Pulmonary artery endothelial cell (primary cell): ENCODE measurements at places on chromosomes 1 and 21. TPM values are rescaled to one million over a fixed set of nuclear protein-coding genes. Genes with fewer than 3 reads are reported as not detected.

DNA sequence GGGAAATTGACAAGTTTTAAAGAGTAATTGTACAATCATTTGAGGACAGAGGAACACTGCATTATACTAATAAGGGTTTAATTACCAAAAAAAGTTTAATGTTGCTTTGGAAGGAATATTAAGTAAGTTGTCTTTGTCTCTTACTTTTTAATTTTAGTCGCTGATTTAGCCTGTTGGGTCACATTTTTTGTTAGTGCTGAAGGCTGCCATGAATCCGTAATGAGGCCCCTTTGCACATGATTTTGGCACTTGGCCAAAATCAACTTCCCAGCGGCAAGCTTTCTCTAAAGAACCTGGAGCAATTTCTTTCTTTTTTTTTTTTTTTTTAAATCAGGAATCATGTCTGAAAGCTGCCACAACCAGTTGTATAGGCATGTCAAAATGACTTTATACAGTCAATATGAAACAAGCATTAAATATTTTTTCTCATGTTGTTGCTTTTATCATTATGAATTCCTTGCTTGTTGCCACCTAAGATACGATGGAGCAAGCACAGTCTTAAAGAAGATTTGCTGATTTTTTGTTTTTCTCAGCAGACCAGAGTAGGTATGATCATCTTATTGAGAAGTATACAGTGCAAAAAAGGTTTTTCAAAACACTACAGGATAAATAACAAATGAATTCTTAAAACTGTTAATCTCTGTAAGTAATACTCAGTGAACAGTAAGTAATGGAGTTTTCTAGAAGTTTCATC is 690.4 kb downstream of the USP25 start:
- peak; percentile 69 for DNase-seq

- no peak for DNase-seq
Observed at GRCh38 chr1:31759298-31760023, 4.7 kb downstream of the ADGRB2 start.

- no peak for DNase-seq
Observed at GRCh38 chr1:119652587-119652986, 4.5 kb upstream of the ZNF697 start.

GRCh38 chr1:165485716-165486115 is 40.8 kb upstream of the RXRG start:
- DNase-seq = no peak

DNA sequence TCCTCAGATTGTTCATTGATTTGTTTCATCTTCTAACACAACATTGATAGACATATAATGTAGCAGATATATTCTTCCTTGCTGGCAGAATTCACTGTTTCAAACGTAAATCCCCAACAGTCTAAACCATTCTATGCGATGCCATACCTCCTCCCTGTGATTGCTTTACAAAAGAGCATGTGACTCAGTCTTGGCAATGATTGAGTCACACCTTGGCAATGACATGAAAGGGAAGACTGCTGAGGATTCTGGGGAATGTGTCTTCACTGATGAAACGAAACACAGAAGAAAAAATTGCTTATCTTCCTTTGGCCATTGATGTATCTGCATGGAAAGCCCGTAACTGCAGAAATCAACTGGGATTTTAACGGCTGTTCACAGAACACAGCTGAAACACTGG is 409.6 kb upstream of the ZRANB2 start:
- no peak for DNase-seq

DNA sequence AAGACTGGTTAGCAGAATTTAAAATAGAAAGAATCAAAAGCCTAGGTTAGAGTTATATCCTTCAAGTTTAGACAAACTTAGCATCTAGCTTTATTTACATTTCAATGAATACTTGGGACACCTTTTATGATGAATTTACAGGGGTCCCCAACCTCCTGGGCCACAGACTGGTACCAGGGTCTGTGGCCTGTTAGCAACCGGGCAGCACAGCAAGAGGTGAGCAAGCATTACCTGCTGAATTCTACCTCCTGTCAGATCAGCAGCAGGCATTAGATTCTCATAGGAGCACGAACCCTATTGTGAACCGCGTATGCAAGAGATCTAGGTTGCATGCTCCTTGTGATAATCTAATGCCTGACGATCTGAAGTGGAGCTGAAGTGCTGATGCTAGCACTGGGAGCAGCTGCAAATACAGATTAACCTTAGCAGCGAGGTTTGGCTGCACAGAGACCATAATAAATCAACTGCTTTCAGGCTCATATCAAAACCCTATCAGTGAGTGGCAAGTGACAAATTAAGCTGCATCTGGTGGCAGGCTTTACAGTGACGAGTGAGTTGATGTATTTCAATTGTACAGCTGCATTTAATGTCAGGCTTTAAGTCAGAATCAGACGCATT is 82.0 kb downstream of the UCHL5 start:
- no peak for DNase-seq

DNA sequence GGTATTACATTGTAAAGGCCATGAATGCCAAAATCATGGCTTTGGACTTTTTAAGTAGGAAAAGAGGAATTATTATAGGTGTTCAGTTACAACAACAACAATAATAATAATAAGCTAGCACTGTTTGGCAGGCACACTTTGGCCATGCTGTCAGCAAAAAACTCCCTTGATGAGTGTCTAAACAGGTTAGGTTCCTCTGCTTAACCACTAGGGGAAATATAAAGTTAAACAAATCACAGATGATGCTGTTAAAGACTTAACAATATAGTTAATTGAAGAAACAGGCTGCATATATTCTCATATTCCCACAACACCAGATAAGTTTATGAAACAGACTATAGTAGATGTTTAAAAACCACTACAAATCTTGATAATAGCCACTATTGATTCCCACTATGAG is 46.4 kb downstream of the RGS21 start:
- no peak for DNase-seq

DNA sequence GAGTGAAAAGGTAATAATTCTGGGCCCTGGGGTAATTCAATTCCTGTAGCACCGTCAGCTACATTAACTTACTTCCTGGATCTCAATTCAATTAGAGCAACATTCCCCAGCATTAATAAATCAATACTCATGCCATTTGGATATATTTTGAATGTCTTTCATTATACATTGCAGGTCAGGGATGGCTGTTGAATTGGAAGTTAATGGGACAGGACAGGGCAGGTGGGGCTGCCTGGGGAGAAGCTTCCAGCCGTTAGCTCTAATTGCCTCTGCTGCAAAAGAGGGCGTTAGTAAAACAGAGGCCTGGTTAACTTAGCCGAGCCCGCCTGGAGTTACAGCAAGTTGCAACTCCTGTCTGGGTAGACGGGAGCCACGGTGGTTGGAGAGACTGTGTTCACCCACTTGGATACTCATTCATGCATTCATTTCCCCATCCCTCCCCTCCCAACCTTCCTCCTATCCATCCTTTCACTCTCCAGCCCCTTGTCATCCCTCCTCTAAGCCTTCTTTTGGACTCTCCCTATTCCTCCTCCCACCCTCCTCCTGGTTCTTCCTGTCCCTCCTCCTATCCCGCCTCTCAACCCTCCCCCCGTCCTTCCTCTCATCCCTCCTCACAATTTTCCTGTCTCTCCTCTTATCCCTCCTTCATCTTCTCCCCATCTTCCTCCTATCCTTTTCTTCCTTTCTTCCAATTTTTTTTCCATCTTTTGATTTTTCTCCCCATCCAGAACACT is 137.6 kb upstream of the RUNX3 start:
- no peak for DNase-seq

DNA sequence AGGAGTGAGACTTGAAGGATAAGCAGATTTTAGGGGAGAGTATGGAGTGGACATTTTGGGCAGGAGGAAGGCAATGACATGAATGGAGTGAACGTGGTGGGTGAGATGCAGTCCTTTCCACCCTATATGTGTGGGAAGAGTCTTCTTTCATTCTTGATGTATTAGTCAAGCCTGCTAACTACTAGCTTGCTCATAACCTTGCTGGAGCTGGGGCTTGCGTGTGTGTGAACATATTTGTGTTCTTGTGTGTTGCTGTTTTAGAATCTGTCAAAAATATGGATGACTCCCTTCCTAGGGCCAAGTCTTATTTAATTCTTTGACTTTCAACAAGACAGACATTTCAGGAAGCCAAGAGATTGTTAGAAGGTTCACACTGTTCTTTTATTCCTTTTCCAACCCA is 132.7 kb downstream of the UCK2 start:
- no peak for DNase-seq

DNA sequence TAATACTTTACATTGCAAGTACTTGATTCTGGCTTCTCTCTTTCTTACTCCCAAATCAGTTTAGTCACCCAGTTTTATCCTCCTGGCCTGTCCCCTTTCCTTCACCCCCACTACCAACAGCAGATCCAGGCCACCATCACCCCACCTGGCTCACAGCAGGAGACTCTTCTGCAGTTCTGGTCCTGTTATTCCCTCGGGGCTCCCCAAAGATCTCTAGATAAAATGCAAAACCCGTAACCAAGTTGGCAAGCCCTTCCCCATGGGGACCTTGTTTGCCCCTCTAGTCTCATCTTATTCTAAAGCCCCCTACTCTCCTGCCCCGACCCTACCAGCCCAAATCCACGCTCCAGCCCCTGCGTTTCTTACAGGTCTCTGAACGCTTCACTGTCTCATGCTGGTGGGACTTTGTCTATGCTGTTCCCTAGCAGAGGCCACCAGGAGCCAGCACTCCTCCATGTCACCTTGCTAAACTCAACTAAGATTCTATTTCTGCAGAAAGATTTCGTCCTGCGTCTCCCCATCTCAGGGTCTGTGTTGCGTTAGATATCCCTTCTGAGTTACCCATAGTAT is 4.0 kb downstream of the ABCG1 start:
- no peak for DNase-seq

DNA sequence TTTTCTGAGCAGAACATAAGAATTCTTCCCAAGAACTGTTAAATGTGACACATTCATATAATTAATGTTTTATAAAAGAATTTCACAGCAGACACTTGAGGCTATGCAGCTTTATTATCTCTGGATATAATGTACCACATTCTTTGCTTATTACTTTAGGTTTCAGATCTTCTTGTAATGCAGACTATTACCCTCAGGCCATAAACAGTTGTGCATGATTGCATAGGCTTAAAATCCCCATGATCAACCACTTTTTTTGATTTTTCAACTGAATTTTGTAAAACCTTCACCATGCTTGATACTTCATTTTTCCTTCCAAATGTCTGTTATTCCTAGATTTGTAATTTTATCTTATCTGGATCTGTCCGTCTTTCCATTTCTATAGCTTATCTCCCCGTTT is 1355.7 kb downstream of the BRINP3 start:
- no peak for DNase-seq

DNA sequence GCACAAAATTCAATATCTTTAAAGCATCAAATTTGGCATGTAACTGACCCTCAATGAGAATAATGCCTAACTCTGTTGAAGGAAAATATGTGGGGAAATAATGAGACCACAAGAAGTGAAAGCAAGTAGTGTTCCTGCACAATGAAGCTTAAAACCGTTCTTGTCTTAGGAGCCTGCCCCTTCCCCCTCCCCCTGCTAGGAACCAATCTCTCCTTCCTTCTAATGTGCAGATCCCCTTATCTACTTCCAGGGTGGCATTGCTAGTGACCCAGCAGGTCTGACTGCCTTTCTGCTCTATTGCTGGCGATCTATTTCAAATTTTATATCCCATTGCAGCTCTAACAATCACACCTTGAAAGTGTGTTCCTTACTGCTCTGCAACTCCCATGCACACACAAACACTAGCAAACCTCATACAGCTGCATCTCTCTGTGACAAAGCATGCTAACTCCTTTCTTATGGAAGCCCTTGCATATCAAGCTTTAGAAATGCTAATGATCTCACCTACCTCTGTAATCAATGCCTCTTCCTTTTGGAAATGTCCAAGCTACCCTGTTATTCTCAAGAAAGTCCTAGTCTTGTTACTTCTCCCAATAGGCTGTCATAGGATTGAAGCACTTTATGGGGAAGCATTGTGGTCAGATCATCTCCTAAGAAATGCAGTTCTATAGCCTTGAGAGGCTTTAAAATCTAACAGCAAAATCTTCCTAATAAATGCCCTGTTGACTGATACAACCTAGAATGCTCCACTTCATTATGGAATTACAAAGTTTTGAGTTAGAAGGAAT is 26.5 kb downstream of the BCL9 start:
- no peak for DNase-seq

DNA sequence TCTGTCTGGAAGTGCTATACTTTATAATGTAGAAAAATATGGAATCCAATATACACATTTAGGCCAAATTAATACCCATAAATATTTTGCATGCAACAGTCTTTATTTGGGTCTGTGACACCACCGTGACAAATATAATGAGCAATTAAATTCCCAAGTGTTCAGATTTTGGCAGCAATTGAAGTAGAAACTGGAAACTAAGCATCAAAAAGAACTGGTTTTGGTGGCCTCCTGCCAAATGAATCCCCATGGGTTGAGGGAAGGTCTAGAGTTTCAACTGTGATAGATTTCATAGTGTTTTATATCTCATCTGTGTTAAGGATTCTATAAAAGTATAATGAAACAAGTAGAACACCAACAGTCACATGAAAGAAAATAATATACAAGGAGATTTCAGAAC is 88.4 kb downstream of the DPYD start:
- no peak for DNase-seq

DNA sequence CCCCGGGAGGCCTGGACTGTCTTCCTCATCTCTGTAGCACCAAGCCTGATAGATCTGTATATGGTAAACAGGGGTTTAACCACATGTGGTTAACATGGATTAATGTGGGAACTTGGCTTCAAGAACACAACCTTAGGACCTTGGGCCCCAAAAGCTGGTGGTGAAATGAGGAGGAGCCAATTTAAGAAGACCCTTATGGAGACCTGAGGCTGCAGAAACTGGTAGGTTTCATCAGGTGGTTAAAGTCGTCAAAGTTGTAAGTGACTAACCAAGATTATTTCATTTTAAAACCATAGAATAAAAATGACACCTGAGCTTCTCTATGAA is 14.0 kb downstream of the THEMIS2 start:
- no peak for DNase-seq

DNA sequence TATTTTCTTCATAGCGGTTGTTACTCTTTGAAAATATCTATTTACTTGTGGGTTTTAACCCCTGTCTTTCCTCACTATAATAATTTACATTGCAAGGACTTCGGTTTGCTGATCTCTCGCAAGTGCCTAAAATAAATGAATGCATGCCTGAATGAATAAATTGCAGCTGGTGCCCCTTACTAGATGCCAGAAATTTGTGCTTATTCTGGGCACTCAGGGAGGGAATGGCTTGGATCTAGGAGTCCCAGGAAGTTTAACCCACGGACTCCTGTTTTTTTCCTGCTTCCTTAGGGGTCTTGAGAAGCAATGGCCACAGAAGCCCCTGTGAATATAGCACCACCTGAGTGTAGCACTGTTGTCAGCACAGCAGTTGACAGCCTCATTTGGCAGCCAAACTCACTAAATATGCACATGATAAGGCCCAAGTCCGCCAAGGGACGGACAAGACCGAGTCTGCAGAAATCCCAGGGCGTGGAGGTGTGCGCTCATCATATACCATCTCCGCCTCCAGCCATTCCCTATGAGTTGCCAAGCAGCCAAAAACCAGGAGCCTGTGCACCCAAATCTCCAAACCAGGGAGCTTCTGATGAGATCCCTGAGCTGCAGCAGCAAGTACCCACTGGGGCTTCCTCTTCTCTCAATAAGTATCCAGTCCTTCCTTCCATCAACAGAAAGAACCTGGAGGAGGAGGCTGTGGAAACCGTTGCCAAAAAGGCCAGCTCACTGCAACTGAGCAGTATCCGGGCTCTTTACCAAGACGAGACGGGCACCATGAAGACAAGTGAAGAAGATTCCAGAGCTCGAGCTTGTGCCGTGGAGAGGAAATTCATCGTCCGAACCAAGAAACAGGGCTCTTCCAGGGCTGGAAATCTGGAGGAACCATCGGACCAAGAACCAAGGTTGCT is 4.2 kb upstream of the PLA2G2C start:
- no peak for DNase-seq

Gene S100A4
- total RNA-seq = 0.60 and 0.66 TPM in 2 replicates

Gene S100A14
- 0.14 and 0.20 TPM in 2 replicates for total RNA-seq

Gene PAQR7
- total RNA-seq = 5.7 and 7.1 TPM in 2 replicates

Gene TFF2
- total RNA-seq = not detected in 2 replicates

Gene GPR3
- 0.49 and 0.86 TPM in 2 replicates for total RNA-seq
